Stimulated activated CD8-positive, alpha-beta memory T cell treated with anti-CD3 and anti-CD28 coated beads, Interleukin-7, amount 100 ng/mL, for 1 hour (primary cell): ENCODE measurements at places on chromosomes 6 and 20.

- DNase-seq, result no peak
Observed at GRCh38 chr6:18183766-18184165, 28.5 kb downstream of the KDM1B start.

- DNase-seq, result no peak
Observed at GRCh38 chr6:72649032-72649984, 27.4 kb downstream of the KCNQ5 start.

- no peak for DNase-seq
Observed at GRCh38 chr20:50226093-50226974, 35.7 kb downstream of the CEBPB start.

- no peak for DNase-seq
Observed at GRCh38 chr20:62534526-62535221, 58.9 kb upstream of the GATA5 start.

GRCh38 chr6:109322825-109323224, 59.4 kb downstream of the CD164 start:
- DNase-seq, result no peak

GRCh38 chr6:36076178-36077063, 48.8 kb downstream of the MAPK14 start:
- DNase-seq, result no peak

- no peak for DNase-seq
Observed at GRCh38 chr6:146543940-146544615, 445 bp downstream of the RAB32 start.

DNA sequence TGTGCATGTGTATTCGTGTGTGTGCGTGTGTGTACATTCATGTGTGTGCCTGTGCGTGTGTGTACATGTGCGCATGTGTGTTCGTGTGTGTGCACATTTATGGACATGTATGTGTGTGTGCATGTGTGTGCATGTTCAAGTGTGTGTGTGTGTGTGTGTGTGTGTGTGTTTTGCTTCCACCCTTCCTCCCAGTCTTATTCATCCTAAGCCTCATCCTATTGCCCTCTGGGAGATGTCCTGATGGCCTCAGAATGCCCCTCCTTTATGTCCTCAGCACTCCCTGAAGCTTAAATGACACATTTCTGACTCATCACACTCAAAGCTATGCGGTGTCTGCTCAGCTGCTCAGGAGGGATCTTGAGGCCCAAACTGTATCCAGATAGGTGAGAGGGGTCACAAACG, 76.6 kb upstream of the CCDC167 start:
- no peak for DNase-seq

DNA sequence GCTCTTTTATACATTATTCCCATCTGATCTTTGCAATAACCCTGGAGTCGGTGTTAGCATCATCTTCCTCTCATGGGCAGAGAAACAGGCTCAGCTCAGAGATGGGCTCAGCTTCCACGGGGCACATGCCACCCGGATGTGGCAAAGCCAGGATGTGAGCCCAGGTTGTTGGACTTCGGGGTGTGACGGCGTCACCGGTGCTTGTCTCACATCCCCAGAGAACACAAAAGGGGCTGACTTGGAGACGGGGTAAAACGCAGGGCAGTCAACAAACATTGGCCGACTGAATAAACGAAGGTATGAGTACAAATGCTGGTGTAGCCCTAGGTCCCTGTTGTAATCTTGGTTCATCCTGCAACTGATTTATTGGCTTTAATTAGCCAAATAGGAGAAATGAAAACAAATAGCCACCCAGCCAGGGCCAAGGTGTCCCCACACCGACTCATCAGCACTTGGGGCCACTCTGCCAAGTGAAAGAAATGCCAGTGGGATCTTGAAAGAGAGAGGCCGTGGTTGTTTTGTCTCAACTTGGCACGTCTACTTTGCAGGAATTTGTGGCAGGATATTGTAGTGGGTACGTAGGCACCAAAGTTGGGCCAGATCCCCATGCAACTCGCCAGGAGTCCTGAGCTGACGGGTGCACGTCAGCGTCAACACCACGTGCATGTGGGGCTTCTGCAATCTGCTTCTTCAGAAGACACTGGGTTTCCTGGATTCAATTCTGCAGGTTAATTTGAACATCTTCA, 42.8 kb downstream of the APCDD1L start:
- DNase-seq, result no peak

- no peak for DNase-seq
Observed at GRCh38 chr20:37638527-37638926, 55.3 kb upstream of the CTNNBL1 start.
